NCI-H1694 (cell line): ENCODE measurements at places on chromosomes 1 and 21.

DNA sequence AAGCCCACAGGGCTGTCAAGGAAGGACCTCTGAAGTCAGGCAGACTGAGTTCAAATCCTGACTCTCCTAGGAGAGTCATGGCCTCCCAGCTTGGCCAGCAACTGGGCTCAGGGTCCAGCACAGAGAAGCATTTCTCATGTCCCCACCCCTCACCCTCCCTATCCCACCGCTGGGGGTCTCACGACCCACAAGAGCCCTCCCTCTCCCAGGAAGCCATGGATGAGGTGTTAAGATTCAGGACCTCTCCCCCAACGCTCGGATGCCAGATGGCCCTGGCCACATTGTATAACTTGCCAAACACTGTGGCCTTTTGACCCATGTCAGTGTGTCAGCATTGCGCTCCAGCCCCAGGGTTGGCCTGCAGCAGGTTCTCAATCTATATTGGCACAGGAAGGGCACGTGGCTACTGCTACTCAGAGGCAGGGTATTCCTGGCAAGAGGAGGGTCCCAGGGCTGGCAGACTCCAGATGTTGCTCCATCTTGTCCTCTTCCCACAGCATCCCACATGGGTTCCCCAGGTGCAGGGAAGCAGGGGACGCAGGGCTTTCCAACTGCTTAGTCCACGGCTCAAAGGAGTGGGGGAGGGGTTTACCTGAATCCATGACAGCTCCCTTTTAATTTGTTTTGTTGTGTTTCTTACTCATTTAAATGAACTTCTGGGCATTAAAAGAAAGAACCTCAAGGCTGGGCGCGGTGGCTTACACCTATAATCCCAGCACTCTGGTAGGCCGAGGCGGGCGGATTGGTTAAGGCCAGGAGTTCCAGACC is 10.5 kb downstream of the SLC2A1 start:
- DNase-seq, result no peak

DNA sequence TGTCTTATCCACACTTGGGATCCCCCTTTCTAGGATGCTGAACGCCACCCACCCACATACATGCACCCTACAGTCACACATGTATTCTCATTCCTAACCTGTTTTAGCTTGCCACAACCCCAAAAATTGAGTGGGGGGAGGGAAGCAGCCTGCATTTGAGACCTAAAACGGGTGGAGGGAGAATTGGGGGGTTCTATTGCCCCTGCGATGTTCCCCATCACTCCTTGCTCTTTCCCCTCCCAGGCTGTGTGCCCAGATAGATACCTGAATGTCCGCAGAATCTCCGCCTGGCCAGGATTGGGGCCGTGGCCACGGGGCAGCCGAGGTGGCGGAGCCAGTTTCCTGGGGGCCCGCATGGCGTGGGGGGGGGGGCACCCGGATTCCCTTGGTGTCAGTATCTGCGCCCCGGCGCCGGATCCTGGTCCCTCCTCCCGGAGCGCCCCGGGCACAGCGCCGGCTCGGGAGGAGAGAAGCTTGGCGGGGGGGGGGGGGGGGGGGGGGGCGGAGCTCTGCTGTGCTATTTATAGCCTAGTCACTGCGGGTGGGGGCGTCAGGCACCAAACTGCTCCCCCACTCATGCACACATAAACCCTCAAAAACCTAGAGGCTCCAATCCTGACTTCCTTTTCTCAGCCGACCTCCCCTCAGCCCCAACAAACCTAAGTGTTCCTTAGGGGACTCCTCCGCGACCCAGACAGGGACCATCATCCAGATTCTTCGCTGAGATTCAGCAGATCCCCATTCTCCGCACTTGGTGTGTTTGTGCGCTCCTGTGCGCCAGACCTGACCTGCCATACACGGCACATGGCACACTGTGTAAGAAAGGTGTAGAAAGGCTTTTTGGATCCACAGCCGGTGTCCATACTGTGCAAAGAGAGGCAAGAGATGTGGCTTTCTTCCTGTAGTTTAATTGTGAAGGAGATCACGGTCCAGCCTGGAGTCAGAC is 1.9 kb downstream of the ANKRD34A start:
- no peak for DNase-seq

- peak; percentile 87 for DNase-seq
These were observed 7.1 kb upstream of the TPM3 start for GRCh38 chr1:154198756-154199562.

- DNase-seq, result no peak
These were observed 125.7 kb upstream of the L1TD1 start for GRCh38 chr1:62068978-62069377.

GRCh38 chr21:42478504-42478903 is 17.5 kb downstream of the RSPH1 start:
- no peak for DNase-seq

DNA sequence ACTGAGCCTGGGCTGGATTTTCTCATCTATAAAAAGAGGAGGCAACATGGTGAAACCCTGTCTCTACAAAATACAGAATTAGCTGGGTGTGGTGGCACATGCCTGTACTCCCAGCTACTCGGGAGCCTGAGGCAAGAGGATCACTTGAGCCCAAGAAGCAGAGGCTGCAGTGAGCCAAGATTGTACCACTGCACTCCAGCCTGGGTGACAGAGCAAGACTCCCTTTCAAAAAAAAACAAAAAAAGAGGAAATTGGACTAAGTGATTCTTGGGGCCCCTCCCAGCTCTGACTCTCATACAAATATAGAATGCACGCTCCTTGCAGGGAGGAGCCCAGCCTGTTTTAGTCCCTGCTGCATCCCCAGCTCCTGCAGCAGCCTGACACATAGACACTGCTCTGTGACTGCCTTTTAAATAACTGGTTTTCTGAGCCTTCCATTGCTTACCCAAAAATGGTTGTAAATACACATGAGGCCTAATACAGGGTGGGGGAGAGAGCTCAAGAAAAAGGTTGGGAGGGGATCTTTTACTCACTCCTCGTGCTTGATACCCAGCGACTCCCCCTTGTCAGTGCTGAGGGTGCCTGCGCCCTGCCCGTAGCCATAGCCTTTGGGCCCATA is 17.2 kb downstream of the CSRP1 start:
- DNase-seq, result no peak
